ENCODE measurements at places on chromosomes 11 and 22.
A peak's percentile ranks its signal among the peaks of the same experiment; 100 is the strongest.

GRCh38 chr11:1478011-1478410 is 8.6 kb downstream of the MOB2 start:
- no peak for DNase-seq

DNA sequence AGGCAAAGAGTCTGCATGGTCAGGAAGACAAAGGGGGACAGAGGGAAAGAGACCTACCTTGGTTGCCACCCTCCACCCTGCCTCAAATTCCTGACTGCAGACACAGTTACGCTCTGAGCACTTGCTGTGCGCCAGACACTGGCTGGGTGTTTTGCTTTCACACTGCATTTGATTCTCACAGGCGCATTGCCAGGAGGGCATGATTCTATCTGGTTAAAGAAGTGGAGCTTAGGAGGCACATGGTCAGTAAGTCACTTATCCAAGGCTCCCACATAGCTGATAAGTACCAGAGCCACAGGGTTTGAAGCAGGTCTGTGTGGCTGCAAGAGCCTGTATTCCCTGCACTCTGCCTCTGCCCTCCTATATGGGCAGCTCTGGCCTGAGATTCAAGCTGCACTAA is 103.9 kb downstream of the TIMP3 start:
- DNase-seq = peak; percentile 48

DNA sequence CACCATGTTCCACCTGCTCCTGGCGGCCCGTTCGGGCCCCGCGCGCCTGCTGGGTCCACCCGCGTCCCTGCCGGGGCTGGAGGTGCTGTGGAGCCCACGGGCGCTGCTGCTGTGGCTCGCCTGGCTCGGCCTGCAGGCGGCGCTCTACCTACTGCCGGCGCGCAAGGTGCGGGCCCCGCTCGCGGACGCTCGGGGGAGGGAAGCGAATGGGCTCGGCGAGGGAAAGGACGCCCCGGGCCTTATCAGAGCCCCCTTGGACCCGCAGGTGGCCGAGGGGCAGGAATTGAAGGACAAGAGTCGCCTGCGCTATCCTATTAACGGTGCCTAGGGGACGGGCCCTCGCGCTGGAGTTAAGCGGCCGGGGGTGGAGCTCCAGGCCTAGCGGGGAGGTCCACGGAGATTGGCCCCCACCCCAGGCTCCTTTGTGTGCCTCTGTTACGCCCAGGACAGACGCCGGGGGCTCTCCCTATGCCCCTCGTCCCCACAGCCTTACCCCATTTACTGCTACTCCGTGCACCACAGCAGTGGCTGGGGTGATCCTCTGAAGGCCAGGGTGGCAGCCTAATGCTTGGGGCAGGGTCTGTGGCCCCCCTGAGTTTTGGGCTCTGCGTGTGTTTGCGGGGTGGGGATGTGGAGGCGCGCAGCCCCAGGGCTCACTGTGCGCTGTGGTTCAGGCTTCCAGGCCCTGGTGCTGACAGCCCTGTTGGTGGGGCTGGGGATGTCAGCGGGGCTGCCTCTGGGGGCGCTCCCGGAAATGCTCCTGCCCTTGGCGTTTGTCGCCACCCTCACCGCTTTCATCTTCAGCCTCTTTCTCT is 1.1 kb downstream of the TM7SF2 start:
- DNase-seq = peak; percentile 76

DNA sequence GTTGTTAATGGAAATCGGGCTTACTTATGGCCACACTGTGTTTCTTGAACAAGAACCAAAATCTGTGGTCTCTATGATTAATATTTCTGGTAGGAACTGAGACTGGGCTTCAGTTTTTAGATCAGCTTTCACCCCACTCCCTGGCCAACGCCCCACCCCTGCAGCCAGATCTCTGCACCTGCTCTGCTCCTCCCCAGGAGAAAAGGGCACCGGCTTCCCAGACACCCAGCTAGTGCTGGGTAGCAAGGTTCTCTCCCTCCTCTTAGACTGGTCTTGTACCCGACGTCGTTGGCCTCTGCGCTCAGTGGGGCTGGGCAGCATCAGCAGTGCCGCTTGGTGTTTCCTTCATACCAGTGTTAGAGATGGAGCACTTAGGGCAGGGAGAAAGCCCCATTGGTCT is 17.0 kb upstream of the CTTN start:
- no peak for DNase-seq

GRCh38 chr11:90134478-90135003 is at the start of gene NAALAD2:
Gene NAALAD2, plus strand, starts transcription at chr11:90134663. Its CDS starts 96 bp downstream, at chr11:90134759.
- peak; percentile 65 for DNase-seq

- no peak for DNase-seq
Measured at GRCh38 chr11:66885950-66886440, 29.1 kb downstream of the LRFN4 start.

DNA sequence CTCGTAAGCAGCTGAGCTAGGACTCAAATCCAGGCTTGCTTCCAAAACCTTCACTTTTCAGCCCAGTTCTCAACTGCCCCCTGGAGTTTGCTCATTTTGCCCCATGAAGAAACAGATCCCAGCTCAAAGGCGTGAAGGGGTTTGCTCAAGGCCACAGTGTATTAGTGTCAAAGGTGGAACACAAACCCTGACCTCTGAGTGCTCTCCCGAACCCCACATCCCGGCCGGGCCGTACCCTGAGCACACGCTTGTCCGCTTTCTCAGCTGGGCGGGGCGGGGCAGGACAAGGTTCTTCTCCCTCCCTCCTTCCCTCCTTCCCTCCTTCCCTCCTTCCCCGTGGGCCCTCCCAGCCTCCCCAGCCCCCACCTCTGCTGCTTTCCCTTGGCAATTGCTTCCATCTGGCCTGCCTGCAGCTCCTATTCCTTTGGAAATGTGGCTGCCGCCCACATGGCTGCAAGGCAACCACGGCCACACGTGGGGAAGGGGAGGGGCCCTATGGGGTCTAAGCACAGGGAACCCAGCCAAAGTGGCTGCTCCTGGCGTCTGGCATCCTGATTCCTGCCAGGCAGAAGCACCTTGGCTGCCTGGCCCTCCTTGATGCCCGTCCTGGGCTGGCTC is 4.1 kb downstream of the ST3GAL4 start:
- DNase-seq = peak; percentile 64

DNA sequence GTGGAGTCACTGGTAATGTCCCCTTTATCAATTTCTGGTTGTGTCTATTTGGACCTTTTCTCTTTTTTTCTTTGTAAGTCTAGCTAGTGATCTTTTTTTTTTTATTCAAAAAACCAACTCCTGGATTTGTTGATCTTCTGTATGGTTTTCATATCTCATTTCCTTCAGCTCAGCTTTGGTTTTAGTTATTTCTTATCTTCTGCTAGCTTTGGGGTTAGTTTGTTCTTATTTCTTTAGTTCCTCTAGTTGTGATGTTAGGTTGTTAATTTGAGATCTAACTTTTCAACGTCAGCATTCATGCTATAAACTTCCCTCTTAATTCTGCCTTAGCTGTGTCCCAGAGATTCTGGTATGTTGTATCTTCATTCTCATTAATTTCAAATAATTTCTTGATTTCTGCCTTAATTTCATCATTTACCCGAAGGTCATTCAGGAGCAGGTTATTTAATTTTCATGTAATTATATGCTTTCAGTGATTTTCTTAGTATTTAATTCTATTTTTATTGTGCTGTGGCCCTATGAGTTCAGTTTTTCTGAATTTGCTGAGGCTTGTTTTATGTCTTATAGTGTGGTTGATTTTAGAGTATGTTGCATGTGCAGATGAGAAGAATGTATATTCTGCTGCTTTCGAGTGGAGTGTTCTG is 29.0 kb downstream of the PI4KA start:
- DNase-seq = no peak

- no peak for DNase-seq
Measured at GRCh38 chr11:121553389-121553788, 100.6 kb upstream of the SORL1-AS1 start.

DNA sequence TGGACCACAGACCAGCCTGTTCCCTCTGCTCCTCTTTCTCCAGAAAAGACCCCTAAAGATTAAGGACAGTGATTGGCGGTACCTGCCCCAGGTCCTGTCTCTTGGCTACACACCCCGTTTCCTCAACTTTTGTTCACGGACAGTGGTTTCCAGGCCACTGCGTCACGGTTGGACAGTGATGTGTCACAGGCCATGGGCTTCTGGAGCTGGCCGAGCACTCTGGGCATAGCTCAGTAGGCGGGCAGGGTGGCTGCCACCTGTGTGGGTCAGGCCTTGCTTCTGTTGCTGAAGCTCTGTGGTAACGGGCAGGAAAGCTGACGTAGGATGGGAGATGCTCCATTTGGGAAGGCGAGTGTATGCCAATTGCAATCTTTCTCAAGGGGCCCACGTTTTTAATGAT is 13.6 kb downstream of the TUB start:
- no peak for DNase-seq
